Activated naive CD8-positive, alpha-beta T cell treated with anti-CD3 and anti-CD28 coated beads for 36 hours (primary cell): ENCODE measurements at places on chromosomes 3 and 15.
A peak's percentile ranks its signal among the peaks of the same experiment; 100 is the strongest.

DNA sequence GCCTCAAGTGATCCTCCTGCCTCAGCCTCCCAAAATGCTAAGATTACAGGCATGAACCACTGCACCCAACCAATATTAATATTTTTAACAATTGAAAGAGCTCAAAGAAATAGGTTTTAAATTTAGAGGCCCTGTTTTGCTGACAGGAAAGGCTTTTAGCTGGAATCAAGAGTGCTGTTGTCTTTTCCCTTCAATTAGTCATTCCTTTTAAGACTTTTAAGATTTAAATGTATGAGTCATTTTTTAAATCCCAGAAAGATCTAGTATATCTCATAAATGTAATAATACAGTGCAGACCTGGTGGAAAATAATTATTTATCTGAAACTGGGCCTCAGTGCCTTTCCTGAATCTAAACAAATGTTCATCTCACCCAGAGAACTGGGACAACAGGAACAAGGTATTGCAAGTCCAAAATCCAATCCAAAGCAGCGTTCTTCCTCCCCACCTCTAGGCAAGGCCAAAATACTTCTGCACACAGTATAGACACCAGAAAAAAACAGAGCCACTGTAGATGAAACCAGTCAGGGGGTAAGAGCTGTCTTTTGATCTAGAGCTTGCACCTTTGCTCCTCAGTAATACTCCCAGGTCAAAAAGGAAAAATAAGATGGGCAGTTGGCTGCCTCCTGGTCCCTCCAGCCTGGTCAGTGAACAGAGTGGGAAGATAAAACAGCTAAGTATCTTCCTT is 14.4 kb downstream of the AGTR1 start:
- no peak for DNase-seq

DNA sequence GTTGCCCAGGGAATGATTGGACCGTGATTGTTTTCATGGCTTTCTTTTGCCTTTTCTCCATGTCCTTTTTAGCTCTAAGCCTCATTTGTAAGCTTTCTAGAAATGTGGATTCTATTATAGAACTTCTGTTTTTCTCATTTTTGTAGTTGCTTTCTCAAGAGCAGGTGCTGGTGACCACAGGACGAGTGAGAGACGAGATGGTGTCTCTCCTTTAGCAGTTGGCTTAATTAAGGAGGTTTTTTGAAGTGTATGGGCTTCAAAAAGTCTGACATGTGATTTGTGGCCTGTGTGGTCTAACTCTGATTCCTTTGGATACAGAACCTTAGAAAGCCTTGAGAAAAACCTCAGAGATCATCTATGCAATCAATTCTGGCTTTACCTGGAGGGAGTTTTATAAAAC is 292.8 kb downstream of the LPP start:
- DNase-seq: no peak

- DNase-seq: no peak
Observed at GRCh38 chr15:43243020-43243645, 22.3 kb upstream of the EPB42 start.

DNA sequence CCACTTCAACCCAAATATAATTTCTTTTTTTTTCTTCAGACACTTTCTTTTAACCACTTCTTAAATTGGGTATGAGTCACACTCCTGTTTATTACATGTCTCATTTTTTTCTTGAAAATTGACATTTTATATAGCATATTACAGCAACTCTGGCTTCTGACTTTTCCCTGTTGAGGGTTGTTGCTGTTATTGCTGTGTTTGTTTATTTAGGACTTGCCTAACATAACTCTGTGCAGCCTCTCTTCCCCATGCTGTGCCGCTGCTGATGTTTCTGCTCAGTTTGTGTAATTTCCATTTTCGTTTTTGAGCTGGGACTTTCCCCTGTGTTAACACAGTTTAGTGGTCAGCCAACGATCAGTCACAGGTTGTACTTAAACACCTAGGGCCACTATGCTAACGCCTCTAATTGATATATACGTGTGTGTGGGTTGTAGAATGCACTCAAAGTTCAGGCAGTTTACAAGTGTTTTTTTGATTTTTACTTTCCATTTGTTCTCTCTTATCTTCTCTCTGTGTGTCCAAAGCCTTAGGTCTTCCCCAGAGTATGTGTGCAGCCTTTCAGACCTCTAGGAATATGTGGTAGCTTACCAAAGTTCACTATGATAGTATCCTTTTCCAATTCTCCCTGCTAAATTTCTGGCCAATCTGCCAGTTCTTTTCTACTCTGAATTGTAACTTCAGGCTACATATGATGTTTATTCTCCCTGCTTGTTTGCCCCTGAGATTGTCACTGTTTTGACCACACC is 337.2 kb downstream of the ZBTB20 start:
- DNase-seq: peak; percentile 7

DNA sequence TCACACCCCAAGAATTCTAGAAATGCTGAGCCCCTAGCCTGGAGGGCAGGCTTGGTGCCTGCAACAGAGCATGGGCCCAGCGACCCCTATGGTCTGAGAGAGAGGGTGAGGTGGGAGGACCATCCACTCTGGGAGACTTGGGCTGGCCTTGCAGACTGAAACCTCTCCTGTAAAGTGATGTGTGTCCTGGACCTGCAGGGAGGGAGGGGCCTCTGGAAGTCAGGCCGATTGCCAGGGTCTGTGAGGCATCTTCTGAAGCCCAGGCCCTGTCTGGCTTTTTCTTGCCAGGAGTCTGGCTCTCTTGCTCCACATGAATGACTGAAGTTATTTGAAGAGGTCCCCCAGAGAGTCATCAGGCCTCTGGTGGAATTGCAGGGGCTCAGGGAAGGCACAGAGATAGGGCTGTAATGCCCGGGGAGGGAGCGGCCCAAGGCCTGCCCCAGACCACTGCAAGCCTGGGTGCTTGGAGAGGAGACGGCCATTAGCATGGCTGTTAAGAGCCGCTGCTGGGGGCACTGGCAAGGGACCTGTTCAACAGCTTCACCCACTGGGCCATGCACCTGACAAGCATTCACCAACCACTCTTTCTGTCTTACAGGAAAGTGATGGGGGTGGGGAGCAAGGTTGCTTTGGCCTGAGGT is 56.0 kb upstream of the CHRNA7 start:
- no peak for DNase-seq

- DNase-seq: no peak
Observed at GRCh38 chr3:149134575-149134974, 5.1 kb downstream of the HPS3 start.

DNA sequence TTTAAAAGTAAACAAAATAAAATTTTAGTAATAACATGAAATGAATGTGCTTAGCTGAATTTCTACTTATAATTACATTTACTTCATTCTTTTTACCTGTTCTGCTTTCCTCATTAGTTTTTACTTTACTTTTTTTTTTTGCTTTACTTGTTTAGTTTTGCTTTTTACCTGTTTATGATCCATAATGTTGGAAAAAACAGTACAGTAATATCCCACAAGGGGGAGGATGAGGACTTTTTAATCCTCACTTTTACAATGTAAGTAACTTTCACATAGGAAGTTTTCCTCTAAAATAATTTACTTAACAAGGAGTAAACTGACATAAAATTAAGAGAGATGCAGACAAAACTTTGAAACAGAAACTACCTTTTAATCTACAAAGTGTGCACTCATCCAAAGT is 268.7 kb downstream of the TBC1D5 start:
- DNase-seq: no peak

DNA sequence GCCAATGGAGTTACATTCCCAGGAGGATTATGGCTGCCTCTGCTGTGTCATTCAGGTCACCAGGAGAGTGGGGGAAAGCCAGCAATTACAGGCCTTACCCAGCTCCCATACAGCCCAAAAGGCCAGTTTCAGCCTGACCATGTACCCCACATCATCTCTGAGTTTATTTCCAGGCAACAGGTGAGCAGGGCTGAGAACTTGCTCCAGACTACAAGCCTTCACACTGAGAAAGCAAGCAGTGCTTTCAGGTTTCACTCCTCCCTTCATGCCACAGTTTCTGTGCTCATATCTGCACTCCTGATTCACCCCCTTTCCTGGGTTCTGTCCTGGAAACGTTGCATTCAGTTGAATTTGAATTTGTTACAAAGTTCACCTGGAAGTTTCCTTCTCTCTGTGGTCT is 68.1 kb upstream of the ABI3BP start:
- no peak for DNase-seq

- DNase-seq: no peak
Observed at GRCh38 chr15:36499412-36500389, 79.7 kb upstream of the CDIN1 start.

DNA sequence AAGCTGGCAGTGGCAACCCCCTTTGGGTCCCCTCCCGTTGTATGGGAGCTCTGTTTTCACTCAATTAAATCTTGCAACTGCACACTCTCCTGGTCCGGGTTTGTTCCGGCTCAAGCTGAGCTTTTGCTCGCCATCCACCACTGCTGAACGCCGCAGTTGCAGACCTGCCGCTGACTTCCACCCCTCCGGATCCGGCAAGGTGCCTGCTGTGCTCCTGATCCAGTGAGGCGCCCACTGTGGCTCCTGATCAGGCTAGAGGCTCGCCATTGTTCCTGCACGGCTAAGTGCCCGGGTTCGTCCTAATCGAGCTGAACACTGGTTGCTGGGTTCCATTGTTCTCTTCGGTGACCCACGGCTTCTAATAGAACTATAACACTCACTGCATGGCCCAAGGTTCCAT is 22.8 kb downstream of the CHST2 start:
- DNase-seq: no peak

DNA sequence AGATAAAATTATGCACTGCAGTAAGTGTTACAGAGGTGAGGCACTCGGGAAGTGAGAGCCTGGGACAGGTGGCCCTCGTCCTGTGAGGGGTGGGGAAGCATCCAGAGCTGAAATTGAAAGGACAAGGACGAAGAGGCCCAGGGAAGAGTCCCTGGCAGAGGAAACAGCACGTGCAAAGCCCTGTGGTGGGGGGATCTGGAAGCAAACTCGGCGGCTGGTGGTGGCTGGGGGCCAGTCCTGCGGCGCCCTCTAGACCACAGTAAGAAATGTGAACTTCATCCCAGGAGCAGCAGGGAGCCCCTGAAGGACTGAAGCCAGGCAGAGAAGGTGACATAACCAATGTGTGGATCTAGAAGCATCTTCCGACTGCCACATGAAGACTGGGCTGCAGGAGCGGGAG is 42.8 kb downstream of the GRIP2 start:
- DNase-seq: no peak

GRCh38 chr3:16998236-16998923 is 113.6 kb downstream of the PLCL2 start:
- no peak for DNase-seq

DNA sequence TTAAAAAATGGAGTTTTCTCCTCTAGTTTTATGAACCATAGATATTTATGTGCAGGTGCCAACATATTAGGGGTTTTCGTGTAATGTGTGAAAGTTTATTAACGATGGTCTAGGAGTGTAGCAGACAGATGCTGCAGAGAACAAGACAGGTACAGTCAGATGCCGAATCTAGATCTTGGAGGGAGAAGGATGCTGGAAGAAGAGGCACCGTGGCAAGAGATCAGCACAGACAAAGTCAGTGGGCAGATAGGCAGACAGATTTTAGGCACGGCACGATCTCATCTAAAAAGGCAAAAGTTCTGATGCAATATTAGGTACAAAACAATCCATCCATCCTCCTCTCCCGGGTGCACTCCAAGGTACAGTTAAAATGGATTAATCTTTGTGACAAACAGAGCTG is 161.6 kb downstream of the TIGIT start:
- no peak for DNase-seq

- DNase-seq: no peak
Observed at GRCh38 chr3:194092881-194093301, 43.1 kb upstream of the HES1 start.

DNA sequence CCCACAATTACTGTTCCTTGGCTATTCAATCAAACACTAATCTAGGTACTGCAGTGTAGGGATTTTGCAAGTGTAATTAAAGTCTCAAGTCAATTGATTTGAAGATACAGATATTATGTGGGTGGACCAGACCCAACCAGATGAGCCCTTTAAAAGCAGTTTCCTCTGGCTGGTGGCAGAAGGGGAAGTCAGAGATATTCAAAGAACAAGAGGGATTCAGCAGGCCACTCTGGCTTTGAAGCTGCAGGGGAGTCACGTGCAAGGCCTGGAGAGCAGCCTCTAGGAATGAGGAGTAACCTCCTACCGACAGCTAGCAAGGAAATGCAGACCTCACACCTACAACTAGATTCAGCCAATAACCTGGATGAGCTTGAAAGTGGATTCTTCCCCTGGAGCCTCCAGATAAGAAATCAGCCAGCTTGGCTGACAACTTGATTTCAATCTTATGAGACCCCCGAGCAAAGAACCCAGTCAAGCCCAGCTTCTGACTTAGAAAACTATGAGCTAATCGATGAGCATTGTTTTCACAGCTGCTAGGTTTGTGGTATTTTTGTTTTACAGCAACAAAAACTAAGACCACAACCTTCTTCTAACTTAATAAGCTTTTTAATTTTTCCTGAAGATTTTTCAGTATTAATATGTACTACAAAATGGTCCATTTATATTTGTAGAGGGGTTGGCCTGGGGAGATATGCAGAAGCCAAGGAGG is 13.4 kb downstream of the HACD2 start:
- no peak for DNase-seq

- no peak for DNase-seq
Observed at GRCh38 chr3:73571238-73571794, 53.4 kb downstream of the PDZRN3 start.

DNA sequence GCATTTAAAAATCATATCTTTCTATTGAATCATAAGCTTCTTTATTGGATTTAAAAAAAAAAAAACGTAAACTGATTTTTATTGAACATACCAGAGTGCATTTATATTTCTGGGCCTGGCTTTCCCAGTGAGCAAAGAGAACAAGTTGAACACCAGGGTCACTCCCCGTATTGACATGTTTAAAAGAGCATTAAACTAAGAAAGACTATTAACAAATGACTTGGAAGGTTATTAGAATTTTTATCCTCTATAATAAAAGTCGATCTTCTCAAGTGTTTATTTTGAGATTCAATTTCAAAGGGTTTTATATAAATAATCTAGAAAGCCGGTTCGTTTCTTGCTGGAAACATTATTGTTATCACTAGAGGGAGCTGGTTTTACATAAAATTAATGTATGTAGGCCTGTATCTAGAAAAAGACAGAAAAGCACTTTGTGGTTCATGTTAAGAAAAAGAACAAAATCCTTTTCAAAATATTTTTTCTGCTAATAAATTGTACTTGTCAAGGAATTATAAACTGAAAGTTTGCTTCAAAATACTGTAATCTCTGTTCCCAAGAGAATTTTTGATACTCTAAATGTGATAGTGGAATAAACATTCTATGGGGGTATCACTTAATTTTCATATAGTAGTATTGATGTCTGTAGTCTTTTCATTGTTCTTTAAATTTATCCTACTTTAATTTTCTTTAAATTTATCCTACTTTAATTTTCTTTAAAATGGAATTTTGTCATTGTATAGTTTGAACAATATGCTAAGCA is 321.8 kb upstream of the MME start:
- DNase-seq: no peak

DNA sequence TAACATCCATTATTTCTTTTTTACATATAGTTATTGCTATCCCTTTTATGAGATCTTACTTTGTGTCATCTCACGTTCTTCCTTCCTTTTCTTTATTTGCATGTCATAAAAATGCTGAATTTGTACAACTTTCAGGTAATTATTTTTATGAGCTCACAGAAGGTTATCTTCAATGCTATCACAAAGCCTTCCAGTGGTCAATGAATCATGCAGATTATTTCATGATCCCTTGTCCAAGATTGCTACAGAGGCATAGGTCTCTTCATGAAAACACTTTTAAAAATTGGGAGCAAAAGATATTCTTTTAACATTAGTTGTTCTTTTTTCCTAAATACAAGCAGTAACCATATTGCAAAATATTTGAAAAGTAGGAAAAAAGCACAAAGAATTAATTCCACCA is 880.1 kb upstream of the NR2F2 start:
- DNase-seq: no peak
